ENCODE measurements at places on chromosomes 3 and 15.

- no peak for DNase-seq
Observed at GRCh38 chr15:92907229-92907628, 7.1 kb downstream of the CHD2 start.

- no peak for DNase-seq
Observed at GRCh38 chr15:41980654-41981323, 8.4 kb upstream of the EHD4 start.

DNA sequence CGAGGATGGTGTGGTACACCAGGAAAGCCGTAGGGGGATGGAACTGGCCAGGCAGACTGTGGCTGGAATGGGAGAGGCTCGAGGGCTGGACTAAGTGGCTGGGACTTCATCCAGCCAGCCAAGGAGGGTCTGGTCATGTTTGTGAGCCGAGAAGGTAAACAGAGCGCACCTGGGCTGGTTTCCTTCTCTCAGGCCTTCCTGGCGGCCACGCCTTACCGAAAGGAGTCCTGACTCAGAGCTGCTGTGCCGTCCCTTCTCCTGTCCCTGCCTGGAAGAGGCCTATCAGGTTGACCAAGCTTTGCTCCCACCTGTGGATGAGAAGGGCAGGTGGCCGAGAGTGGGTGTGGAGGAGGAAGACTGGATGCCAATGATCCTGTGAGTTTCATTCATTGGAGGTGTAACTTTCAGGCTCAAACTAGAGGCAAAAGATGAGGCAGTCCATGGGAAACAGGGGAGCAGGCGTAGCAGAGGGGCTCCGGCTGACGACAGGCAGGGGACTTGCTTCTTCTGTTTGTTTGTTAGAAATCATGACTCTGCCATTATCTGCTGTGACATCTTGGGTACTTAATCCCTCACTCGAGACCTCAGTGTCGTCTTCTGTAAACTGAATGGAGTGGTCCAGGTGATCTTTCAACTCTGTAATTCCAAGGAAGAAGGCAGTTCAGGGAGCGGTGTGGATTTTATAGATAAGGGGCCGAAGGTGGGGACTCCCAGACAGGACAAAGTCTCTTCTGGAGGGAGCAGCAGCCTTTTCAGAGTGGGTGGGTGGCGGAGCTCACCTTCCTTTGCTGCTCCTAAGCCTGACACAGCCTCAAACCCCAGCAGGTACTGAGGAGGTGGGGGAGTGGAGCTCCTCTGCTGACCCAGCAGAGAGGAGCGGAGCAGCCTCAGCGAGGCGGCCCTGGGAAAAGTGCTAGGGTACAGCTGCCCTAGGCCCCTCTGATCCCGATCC, 71.8 kb upstream of the GATM start:
- DNase-seq: no peak

GRCh38 chr3:185823078-185824044, 1.5 kb downstream of the IGF2BP2 start:
- no peak for DNase-seq

- no peak for DNase-seq
Observed at GRCh38 chr15:46569781-46570180, 935.0 kb downstream of the SQOR start.

DNA sequence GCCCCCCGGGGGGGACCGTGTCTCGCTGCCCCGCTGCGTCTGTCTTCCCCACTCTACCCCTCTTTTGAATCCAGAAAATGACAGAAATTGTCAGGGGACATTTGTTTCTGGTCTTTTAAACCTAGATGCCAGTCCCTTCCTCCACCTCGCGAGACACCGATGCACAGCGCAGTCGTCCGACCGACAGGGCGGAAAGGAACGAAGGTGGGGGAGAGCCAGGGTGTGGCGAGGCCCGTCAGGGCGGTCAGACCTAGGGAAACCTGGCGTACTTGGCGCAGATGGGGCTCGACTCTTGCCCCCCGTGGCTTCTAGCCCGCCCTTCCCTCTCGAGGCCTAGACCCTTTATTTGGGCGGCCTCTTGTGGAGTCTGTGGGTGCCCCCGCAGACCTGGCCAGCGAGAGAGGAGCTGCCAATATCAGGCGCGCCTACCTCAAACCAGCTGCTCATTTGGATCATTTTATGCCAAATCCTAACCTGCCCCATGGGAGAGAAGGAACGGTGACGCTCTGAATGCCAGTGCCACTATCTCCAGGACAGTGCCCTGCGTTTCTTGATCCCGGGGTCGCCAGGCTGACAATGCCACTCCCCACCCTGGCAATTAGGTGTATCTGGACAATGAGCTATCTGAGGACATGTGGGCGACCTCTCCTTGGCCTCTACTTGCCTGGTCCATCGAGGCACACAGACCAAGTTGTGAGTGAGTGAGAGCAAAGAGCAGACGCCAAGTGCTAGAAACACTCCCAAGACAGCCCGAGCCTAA, 500 bp upstream of the RAB6B start:
- no peak for DNase-seq
